ENCODE measurements at places on chromosomes 13 and 19.

DNA sequence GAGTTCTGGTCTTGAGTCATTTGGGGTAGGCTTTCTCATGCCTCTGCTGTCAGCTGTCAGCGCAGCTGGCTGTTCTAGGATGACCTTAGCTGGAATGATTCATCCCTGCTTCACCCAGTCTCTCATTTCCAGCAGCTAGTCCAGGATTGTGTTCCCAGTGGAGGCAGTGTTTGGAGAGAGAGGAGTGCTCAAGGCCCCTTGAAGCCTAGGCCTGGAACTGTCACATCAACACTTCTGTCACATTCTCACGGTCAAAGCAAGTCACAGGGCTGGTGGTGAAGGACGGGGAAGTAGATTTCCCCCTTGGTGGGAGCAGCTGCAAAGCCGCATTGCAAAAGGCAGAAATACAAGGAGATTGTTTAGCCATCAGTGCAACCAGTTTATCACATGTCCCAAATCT, 15.2 kb downstream of the TPT1 start:
- no peak for DNase-seq

DNA sequence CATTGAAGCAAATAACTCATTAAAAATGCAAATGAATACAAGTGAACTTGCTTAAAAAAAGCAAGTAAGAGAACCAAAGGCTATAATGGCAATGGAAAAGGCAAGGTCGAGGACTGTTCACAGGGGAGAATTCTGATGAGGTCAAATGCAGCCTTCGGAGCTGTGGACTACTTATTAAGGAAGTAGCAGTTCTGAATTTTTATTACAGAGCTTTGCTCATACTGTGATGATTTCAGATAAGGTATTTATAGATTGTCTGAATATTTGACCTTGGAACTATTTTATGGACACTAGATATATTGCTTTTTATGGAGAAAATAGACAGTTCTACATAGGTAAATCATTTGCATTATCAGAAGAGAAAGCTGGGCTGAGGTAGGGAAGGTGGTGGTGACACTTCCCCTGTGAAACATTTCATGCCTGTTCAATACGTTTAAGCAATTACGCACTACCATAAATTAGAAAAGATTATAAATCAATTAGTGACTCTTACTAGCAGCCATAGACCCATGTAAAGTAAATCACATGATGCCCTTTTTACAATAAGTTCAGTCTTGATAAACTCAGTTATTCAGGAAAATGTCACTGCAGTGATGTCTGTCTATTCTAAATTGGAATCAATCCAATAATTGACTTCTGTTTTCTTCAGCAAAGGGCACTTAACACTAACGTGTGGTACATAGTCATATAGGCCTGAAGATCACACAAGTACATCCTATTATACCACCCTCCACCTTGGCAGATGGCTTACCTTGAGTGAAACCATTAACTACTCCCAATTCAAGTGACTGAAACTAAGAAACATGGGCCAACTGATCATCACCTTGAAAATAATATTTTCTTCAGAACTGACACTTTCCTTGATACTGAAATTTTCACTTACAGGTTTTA, 260.0 kb downstream of the KLF12 start:
- no peak for DNase-seq

DNA sequence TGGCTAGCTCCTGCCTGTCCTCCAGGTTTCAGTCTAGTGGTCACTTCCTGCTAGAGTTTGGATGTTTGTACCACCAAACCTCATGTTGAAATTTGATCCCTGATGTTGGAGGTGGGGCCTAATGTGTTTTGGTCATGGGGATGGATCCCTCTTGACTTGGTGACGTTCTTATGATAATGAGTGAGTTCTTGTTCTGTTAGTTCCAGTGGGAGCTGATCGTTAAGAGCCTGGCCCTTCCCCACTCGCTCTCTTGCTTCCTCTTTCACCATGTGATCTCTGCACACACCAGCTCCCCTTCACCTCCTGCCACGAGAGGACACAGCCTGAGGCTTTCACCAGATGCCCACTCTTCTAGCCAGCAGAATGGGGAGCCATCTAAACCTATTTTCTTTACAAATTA, 86.8 kb upstream of the SCEL start:
- no peak for DNase-seq

DNA sequence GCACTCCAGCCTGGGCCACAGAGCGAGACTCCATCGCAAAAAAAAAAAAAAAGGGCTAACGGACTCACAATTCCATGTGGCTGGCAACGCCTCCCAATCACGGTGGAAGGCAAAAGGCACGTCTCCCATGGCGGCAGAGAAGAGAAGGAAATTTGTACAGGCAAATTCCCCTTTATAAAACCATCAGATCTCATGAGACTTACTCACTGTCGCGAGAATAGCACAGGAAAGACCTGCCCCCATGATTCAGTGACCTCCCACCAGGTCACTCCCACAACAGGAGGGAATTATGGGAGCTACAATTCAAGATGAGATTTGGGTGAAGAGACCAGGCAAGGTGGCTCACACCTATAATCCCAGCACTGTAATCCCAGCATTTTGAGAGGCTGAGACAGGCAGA, 18.7 kb upstream of the NMRK2 start:
- no peak for DNase-seq

Measured in activated T-helper 9 cell treated with anti-CD3 and anti-CD28 coated beads, Interleukin-2, amount 50 U/mL, for 16 hours (primary cell).